ENCODE measurements at places on chromosomes 3 and 15.
A peak's percentile ranks its signal among the peaks of the same experiment; 100 is the strongest.

- no peak for DNase-seq
Measured at GRCh38 chr3:9891072-9891622, 737 bp downstream of the JAGN1 start.

DNA sequence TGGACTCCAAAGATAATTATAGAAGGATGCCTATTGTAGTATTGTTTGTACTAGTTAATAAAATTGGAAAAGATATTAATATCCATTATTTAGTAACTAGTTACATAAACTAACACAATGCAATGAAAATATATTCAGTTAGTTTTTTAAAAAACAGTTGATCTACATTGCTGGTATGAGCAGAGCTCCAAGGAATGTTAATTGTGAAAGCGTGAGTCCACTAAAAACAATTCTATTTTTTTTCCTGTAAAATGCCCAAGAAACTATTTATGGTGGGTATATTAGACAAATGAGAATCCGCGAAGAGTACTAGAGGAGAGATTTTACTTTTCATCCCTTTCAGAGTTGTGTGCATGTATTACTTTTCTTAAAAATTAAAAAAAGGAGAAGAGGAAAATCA lies 104.3 kb downstream of the MCTP2 start:
- DNase-seq: no peak

- DNase-seq: no peak
Measured at GRCh38 chr3:40079203-40079846, 230.2 kb upstream of the EIF1B start.

DNA sequence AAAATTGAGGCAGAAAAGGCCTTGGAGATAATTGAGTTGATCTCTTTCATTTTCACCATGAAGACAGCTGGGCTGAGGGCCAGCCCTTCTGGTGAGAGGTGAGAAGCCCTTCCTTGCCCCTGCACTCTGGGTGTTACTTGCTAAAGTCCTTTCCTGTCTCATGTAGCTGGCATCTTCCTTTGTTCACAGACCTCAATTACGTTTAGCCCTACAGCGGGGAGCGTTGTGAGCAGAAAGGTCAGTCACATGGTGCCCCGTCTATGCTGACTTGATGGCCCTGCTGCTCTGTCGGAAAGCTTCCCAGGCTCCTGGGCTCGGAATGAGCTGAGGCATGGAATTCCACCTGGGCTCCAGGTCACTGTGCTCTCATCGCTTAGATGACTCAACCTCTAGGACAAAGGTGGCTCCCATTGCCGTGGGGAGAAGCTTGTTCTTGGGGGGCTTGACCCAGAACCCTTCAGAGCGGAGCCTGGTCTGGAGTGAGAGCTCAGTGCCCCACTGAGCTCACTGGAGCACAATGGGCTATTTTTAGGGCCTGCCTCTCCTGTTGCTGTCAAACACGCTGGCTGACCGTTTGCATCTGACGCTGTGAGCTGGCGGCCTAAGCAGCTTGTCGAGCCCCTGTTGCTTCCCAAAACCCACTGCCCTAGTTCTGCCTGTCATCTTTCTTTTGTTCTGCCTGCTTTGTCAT lies 47.0 kb downstream of the RPLP1 start:
- DNase-seq: peak; percentile 40

GRCh38 chr15:42691308-42691707 lies 45.6 kb downstream of the CDAN1 start:
- no peak for DNase-seq

GRCh38 chr3:121493431-121493830 lies 52.4 kb downstream of the POLQ start:
- no peak for DNase-seq
